ENCODE measurements at places on chromosomes 7 and 10.

DNA sequence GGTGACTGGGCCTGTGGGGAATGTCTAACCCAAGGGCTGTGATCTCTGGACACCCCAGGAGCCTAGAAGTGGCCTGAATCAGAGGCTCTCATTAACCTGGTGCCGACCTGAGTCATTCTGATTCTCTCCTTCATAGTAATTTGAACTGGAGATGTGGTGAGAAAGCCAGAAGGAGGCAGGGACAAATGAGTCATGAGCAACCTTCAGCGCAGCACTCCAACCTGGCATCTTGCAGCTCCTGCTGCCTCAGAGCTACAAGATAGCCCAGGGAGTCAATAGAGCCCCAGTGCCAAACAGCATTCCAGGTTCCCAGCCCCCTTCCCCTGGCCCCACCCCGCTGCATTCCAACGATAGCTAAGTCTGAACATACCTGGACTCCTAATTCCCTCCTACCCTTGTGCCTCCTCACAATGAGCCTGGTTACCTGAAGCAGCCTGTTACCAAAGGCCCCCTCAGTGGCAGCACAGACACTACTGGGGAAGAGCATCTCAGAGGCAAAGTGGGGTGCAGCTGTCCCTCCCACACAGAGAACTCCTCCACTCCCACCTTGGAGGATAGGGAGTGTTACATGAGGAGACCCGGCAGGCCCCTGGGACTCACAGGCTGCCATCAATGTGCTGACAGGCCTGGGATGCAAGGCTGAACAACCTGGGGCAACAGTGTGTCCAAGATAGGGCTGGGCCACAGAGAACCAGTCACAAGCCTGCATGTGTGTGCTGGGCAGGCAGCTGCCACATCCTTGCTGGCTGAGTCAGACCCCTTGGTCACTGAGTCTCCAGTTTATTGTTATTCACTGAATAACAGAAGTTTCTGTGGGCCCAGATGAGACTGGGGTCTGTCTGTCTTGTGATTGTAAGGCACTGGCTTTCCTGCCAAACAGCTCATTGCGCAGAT lies 76.8 kb upstream of the LEP start:
- no peak for DNase-seq

DNA sequence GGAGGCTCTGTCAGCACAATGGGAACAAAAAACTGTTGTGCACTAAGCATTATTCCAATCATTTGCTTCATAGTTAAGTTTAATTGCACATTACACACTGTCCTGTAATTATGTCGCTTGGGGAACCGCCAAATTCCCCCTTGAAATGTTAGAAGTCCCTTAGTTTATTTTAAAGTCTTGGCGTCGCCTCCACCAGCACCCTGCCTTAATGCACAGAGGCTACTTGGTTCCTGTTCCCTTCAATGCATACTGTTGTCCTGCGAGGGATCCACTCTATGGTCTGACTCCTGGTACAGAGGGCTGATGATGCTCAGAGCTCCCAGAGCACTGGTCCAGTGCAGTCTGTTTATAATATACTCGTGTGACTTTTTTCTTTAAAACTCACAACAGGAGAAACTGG lies 330.7 kb downstream of the ELMO1 start:
- no peak for DNase-seq

DNA sequence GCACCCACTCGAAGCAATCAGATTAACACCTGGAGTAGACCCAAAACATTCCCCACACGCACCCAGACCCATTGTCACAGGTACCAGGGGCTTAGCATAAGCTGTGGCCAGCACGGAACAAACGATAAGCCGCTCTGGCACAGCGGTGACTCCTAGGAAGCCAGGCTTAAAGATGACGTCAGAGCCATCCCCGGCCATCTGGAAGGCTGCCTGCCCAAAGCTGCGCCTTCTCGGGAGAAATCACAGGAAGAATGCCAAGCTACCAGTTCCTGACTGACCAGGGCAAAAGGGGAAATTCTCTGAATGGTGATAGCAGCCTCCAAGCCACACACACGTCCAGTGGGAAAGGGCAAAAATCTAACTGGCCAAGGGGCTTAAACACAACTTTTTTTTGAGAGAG lies 13.0 kb upstream of the WIPI2 start:
- DNase-seq: no peak

DNA sequence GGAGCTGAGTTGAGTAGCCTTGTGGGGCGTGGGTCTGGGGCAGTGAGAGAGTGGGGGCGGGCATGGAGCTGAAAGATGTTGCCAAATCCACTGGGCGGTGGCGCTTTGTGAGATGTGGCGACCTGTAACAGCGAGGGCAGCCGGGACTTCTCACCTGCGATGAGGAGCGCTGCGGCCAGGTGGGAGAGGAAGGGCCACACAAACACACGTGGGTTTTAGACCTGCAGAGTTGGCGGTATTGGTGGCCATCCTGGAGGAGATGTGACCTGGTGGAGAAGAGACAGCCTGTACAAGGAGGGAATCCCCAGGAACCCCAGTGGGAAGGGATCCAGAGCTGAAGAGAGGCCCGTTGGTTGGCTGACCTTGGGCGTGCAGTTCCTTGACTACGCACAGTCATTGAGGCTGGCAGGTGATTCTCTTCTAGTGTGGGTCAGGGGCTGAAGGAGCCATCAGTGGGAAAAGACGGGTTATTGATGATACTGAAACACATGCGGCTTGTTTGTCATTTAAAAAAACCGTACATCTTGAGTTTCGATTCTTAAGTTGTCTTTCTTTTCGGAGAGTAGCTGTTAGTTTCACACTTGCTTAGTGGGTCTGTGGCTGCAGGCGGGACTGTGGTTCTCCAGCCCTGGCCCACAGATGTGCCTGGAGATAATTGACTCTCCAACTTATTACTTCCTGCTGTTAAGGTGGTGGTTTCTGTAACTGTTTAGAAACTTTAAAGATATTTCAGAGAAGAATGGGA lies 2.4 kb downstream of the CHST12 start:
- no peak for DNase-seq

DNA sequence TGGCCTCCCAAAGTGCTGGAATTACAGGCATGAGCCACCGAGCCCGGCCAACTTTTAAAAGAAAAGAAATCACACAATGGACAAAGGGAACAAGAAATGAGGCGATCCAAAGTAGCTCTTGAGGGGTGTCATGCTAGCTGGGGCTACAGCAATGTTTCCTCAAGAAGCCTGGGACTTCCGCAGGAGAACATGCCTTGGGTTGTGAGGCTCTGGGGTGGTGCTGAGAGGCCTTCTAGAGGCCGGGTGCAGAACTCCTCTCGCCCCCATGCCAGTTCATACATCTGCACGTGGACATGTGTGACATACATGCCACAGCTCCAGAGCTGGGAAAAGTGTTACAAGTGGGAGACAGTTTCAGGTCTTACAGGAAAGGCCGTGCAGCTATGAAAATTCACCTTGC lies 238.2 kb downstream of the SKAP2 start:
- DNase-seq: no peak

GRCh38 chr10:27482984-27483956 lies 20.8 kb upstream of the RAB18 start:
- DNase-seq: no peak

DNA sequence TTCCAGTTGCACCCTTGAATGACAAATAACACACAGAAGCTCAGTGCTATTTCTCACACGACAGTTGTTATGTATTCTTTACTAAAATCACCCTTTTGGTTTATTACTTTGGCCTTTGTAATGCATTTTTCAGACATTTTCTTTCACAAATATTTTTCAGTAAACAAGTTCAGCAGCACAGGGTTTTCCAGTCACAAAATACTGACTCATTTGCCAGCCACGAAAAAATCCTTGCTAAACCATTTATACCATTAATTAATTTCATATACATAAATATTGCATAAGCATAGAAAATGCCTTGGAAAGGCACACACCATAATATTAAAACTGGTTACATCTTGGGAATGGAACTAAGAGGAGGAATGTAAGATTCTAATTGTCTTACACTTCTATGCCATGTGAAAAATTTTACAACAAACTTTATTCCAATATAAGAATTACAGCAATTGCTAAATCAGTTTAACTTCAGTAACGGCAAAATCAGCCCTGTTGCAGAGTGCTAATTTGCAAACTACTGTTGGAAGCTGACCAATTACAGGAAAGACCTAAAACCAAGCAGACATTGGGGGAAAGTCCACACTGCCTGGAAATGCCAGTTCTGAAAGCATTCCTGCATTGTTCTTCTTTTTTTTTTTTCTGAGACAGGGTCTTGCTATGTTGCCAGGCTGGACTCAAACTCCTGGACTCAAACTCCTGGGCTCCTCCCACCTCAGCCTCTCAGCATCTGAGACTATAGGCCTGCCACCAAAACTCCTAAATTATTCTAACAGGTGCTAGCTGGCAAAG lies 31.6 kb upstream of the PBLD start:
- no peak for DNase-seq

GRCh38 chr10:114697061-114697598 lies 39.1 kb upstream of the ABLIM1 start:
- no peak for DNase-seq

- DNase-seq: no peak
Observed at GRCh38 chr10:78618050-78618449, 450.7 kb upstream of the ZMIZ1 start.

DNA sequence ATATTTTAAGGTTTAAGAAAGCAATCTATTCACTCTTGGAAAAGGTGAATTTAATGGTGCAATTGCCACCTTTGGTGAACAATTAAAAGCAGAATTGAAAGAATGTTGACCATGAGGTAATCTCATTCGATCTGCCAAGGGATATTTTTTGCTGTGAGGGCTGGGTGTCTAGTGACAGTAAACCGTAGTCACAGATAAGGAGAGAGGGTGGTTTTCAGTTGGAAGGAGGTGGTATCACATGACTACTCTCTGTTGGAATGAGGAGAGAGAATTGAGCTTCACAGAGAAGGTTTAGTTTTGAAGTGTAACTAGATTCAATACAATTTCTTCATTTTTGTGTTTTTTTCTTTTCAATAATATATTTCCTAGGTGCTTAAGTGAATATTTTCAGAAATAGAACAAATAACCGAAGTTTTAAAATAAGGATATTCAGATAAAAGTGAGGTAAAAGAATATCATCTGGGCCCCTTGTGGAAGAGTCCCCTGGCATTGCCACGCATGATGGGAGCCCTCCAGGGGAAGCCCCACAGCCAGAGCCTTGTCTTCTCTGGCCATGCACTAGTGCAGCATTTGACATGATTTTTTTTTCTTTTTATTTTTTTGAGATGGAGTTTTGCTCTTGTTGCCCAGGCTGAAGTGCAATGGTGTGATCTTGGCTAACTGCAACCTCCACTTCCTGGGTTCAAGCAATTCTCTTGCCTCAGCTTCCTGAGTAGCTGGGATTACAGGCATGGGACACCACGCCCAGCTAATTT lies 73.4 kb downstream of the GPR141 start:
- DNase-seq: no peak

DNA sequence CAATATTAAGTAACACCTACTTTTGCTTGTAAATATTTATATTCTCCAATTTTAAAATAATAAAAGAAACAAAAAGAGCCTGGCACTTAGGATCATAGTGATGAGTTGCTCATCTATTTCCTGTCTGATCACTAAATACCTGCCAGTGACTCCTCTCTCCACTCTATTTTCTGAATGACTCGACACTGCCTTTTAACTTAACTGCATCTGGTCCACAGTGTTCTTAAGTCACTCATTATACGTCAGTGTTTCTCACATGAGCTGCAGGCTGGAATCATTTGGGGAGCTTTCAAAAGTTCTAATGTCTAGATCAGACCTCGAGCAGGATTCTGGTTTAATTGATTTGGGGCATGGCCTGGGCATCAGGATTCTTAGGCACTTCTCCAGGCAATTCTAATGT lies 78.0 kb upstream of the AGBL3 start:
- no peak for DNase-seq

GRCh38 chr10:14023673-14024328 lies 306.9 kb downstream of the FRMD4A start:
- no peak for DNase-seq

DNA sequence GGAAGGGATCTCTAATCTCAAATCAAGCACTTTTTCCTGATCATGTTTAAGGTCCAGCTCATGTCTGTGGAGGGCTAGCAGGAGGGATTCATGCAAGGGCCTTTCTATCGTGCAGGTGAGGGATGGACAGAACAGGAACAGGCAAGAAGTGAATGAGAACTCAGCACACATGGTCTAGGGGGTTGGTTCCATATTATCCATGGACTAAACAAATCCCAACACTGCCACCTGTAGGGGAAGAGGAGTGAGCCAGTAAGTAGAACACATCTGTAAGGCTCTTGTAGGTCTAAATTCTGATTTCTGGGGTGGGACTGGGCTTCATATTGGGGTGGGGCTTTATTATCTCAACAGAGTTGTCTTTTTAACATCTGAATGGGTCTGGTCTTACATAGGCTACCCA lies 138.0 kb upstream of the TARP start:
- no peak for DNase-seq

DNA sequence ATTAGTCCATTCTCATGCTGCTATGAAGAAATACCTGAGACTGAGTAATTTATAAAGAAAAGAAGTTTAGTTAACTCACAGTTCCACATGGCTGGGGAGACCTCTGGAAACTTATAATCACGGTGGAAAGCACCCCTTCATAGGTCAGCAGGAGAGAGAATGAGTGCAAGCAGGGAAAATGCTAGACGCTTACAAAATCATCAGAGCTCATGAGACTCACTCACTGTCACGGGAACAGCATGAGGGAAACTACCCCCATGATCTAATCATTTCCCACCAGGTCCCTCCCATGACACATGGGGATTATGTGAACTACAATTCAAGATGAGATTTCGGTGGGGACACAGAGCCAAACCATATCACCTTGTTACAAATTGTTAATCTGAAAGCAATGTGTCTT lies 15.8 kb downstream of the TAS2R39 start:
- DNase-seq: no peak

DNA sequence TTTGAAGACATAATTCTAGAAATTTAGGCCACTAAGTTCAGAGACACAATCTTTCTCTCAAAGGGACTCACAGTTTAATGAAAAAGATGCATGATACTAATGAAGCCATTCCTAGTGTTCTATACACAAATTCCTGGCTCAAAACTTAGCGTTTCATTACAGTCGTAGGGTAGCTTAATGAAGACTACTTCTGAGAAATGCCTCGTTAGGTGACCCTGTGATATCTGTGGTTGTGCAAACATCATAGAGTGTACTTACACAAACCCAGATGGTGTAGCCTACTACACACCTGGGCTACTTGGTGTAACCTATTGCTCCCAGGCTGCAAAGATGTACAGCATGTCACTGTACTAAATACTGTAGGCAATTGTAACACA lies 488 bp upstream of the CHCHD3 start:
- no peak for DNase-seq

- DNase-seq: no peak
Observed at GRCh38 chr7:137421366-137421765, 77.8 kb upstream of the PTN start.

- DNase-seq: no peak
Observed at GRCh38 chr7:145092766-145093165, 256.9 kb upstream of the TPK1 start.

GRCh38 chr10:61890430-61890829 lies 11.1 kb upstream of the ARID5B start:
- DNase-seq: no peak

DNA sequence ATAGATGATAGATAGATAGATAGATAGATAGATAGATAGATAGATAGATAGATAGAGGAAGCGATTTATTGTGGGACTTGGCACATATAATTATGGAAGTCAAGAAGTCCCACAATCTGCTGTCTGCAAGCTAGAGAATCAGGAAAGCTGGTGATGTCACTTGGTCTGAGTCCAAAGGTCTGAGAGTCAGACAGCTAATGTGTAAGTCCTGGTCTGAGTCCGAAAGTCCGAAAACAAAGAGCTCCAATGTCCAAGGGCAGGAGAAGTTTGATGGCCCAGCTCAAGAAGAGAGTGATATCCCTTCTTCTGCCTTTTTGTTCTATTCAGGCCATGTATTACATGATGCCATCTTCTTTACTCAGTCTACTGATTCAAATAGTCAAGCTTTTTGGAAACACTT lies 53.8 kb upstream of the TCF7L2 start:
- DNase-seq: no peak
